NCI-H2081 treated with DMSO at 0.1 percent for 48 hours (cell line): ENCODE measurements at places on chromosomes 1 and 21.

DNA sequence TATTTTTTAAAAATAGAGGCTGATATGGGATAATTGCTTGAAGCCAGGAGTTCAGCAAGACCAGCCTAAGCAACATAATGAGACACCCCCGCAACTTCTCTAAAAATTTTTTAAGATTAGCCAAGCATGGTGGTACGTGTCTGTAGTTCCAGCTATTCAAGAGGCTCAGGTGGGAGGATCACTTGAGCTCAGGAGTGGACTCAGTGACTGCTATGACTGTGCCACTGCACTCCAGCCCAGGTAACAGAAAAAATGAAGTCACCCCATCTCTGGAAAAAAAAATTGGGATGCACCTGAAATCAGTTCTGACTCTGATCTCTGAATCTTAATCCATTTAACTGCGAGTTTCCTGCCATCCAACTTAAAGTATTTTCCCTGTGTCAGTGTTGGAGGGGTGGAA, 124.2 kb downstream of the MRPS6 start:
- no peak for DNase-seq

- DNase-seq, result no peak
Observed at GRCh38 chr1:36673202-36673601, 190.5 kb upstream of the CSF3R start.

DNA sequence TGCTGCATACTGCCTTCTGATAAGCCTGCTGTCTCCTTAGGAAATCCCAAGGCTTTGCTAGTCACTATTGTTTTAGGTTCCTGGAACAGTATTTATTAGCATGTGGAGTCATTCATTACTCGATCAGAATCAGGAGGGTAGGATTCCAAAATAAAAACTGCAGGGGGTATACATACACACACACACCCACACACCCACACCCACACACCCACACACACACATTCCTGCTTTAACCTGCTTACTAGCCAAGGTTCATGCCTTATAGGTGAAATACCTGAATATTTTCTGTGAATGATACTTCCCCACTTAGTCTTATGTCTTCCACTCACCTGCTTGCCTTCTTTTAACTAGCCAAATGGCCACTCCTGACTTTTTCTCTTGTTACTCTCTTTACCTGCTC, 325.1 kb downstream of the ADGRL2 start:
- no peak for DNase-seq

DNA sequence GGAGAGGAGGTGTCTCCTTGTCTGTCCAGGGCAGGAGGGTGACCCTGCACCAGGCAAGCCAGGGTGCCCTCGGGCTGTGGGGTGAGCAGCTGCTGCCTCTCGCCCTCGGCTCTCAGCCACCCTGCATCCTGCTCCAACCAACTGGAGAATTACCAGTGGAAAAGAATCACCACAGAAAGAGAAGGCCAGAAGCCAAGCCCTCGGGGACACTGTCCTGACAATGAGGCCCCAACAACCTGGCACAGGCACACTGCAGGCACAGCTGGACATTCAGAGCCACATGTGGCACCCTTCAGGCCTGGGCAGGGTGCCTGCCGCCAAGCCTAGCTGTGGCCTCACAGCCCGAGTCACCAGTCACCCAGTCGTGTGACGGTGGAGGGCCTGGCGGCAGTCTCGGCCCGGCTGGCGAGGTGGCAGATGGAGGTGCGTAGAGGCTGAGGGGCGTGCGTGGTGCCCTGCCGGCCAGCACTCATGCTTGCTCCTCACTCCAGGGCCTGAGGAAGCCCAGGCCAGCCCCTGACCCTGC, 12.0 kb downstream of the MEGF6 start:
- no peak for DNase-seq

- DNase-seq, result no peak
Observed at GRCh38 chr1:64959986-64960385, 6.4 kb downstream of the JAK1 start.

- DNase-seq, result no peak
Observed at GRCh38 chr21:39681257-39681656, 63.7 kb upstream of the IGSF5 start.

DNA sequence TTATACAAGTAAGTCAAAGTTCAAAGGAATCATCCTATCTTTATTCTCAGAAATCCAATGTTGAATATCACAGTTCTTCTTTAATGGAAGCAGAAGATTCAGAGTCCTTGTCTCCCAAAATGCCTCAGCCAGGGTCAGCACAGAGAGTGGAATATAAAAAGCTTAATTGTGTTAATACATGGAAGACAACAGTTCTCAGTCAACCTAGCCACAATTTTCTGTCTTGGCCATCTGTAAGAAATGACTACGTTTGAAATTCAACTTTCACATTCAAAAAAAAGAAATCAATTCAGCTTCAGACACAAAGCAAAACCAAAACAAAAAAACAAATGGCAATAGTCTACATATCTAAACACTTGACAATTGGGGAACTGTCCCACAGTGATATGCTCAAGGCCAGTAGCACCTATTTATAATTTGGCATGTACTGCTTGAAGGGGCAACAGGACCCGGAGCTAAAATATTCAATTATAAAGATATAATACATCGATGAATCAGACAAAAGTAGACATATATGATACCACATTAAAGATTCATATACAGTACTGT, 27.3 kb upstream of the GLIS1 start:
- no peak for DNase-seq

- DNase-seq, result no peak
Observed at GRCh38 chr1:47180603-47181094, 9.2 kb downstream of the PDZK1IP1 start.

DNA sequence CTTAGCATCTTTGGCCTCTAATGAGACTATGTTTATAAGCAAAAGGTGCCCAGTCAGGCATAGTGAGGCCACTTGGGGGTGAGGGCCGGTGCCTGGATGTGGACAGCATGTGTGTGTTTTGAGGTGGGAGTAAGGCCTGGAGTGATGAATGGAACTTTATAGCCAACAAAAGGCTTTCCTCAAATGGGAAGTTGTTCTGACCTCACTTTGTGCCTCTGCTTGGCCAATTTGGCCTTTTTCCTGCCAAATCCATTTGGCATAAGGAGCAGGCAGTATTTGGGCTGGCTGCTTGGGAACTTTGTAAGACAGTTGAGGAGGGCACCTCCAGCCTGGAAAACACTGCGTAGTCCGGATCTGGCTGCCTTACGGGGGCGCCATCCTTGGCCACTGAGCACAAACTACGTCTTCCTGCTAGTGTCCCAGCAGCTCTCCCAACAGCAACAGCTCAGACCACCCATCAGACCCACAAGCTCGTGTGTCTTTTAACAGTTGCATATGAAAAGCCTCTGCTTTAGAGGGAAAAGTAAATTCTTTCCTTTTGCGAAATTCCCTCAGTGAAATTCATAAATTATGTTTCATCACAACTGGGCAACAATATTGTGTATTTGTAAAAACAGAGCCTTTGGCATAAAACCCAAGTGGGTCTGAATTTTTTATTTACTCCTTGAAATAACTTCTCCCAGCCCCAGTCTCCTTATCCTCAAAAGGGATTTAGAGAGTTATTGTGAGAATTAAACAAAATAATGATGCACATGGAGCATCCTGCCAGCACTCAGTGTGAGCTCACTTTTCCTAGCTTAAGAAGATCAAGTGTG, 322.9 kb downstream of the DISC1 start:
- DNase-seq, result no peak

- no peak for DNase-seq
Observed at GRCh38 chr1:155961937-155962336, 16.4 kb downstream of the ARHGEF2 start.

DNA sequence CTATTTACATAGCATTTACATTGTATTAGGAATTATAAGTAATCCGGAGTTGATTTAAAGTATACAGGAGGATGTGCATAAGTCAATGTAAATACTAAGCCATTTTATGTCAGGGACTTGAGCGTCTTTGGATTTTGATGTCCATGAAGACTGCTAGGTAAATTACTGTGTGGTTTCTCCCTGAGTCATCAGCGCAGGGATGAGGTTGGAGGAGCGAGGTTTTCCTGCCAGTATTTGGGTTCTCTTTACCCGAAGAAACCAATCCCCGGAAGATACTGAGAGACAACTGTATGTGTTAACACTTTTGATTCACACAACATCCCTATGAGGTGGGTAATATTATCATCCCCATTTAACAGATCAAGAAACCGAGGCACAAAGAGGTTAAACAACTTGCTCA, 29.3 kb downstream of the BATF3 start:
- no peak for DNase-seq

DNA sequence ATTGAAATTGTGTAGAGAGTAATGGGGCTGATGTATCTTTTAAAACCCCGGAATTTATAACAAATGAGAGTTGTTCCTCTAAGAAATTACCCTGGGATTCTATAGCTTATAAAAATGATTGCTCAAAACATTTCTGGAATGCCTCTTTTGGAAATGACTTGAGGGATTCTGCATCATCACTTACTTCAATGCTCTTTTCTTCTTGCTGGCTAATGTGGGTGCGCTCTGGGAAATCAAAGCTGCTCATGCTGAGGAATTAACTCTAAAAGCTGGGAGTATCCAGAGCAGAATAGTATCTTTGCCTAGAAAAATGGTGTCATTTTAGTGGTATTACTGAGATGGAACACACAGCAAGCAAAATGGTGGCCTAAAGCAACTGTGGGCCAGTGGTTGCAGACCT, 23.0 kb upstream of the TBX15 start:
- no peak for DNase-seq

GRCh38 chr1:180424848-180425457, 77.4 kb downstream of the ACBD6 start:
- DNase-seq, result peak; percentile 30

GRCh38 chr1:92877792-92878191, 46.0 kb downstream of the RPL5 start:
- no peak for DNase-seq

- no peak for DNase-seq
Observed at GRCh38 chr1:231563247-231563646, 34.8 kb downstream of the TSNAX start.

DNA sequence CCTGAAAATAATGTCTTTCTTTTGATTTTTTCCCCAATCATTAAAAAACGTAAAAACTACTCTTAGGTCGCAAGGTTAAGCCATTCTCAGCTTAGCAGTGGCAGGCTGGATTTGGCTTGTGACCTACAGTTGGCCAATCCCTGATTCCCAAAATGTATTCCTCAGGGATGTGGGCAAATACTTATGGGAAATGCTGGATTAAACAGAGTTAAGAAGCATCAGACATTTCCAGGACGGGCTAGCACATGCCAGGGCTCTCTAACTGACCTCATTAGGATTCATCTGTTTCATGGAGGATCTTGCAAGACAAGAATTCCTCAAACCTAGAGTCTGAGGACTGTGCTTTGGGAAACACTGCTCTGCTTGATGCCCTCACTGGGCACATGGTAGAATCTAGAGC, 982 bp upstream of the IL24 start:
- no peak for DNase-seq

DNA sequence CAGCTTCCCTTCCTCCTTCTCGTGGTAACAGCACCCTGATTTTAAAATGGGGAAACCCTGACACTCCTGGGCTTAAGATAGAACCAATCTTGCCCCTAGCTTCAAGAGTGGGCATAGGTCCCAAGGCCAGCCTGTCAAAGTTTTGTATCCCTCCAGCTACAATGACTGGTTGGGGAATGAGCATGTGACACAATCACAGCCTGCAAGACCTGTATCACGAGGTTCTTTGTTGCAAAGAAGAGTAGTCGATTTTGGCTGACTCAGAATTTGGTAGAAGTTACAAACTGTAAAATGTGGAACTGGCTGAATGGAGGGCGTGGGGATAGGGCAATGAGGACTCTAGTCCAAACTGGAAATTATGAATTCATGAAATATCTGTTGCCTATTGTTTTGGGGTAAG, 18.7 kb downstream of the CTSK start:
- no peak for DNase-seq

DNA sequence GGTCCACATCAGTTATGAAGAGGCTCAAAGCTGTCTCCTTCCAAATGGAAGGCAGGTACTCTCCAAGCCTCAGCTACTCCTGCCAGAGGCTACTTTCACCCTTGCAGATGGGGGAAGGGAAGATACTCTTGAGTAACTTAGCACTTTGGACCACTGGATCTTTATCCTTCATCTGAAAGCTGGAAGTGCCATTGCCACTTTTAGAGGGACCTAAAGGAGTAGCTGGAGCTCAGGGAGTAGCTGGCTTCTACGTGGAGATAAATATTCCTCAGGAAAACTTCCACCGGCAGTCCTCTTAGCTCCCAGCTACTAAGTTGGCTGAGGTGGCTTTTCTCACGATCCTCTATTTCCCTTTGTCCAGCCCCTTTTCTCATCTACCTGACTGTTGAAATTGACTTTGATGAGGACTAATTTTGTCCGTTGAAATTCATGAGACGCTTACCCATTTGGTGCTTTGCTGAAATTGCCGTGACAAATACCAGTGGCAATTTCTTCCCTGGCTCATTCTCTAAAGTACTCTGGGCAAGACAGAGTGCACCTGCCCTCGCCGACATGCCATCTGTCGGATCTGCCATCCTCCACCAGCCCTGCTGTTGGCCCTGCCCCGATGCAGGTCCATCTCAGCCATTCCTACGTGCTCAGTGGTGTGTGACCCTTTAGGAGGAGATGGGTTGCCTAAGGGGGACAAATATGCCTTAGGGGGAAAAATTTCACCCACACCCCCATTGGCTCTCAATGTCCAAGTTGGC, 13.6 kb downstream of the IGSF21 start:
- no peak for DNase-seq

GRCh38 chr1:196858811-196859210, 29.0 kb upstream of the CFHR4 start:
- DNase-seq, result no peak

GRCh38 chr1:42793824-42794223, 9.0 kb downstream of the TMEM269 start:
- no peak for DNase-seq

DNA sequence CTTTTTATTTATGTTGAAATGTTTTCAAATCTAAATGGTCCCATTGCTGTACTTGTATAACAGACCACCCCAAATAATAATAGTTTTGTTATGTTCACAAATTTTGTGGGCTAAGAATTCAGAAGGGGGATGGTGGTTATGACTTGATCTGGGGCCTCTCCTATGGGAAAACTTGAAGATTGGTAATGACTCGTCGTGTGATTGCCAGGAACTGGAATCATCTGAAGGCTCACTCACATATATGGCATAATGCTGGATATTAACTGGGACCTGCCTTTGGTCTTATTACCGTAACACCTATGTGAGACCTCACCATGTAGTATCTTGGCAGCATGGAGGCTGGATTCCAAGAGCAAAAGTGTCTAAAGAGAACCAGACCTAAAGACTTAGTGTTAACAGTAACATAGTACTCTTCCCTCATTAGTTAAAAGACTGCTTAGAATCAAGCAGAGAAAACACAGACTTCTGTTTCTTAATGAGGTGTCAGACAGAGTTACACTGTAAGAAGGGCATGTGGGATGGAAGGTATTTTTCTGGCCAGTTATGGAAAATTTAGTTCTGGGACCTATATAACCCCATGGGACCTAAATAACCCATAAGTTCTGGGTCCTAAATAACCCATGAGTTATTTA, 11.9 kb downstream of the LYPLAL1 start:
- no peak for DNase-seq

DNA sequence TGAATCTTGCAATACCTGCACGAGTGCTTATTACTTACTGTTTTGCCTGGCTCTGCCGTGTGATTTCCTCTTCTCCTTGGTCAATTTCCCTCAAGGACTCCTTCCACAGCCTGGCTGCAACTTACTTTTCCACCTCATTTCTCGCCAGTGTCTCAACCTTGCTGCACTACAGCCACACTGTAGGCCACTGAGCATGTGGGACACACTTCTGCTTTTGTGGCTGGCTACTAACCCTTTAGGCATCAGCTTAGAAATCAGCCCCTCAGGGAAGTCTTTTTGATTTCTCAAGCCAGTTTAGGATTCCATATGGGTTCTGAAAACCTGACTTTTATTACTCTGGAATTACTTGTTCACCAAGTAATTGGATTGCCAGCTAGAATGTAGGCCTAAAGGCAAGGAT, 5.2 kb upstream of the DMRTB1 start:
- no peak for DNase-seq
